ENCODE measurements at places on chromosomes 5 and 9. TPM values are rescaled to one million over a fixed set of nuclear protein-coding genes. Genes with fewer than 3 reads are reported as not detected.

DNA sequence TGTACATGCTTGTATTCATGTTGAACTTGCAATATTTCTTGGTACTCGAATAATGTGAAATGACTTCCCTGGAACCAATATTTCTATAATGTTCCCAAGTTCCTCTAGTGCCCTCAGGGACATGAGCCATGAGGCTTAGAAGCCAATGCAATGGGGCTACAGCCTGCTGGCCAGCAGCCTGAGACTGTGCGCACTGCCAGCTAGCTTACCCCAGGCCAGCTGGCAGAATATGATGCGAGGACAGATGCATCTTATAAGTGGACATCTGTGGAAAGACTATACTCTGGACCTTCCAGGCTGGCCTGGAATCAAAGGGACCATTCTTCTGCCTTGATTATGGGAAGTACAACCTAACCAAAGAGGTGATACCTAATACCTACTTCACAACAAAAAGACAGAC lies 1862.0 kb upstream of the ACO1 start:
- no peaks in the 10 kb centered on the region for H3K27me3 ChIP-seq
- no peaks in the 10 kb centered on the region for H3K36me3 ChIP-seq
- DNase-seq: no peak
- H3K4me3 ChIP-seq: no peak overlapping the region
- no peak overlapping the region for H3K27ac ChIP-seq

DNA sequence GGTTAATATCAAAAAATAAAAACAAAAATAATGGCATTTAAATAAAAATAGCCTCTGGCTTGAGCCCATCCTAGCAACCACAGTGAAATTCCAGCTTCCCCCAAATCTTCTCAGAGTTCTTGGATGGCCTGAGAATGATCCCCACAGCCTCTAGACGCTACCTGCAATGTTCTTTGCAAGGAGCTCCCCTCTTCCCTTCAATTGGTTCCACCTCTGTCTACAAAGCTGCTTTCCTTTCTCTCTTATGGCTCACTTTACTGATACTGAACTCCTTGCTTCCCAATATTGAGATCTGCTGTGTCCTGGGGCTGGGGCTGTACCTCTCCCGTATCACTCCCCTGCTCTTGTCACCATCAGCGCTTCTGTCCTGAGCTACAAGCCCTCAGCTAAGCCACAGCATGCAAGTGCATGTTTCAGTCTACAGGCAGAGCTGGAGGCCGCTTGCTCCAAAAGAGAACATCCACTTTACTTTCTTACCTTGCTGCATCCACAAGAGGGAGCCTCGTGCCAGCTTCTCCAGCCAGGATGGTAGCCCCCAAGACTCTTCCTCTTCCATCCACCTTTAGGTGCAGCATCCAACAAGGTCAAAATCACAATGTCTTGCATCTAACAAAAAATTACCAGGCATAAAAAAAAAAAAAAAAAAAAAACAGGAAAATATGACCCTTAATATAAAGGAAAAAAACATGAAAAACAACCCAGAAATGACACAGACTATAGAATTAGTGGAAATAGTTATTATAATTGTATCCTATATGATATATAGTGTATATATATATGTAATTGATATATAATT lies 57.4 kb upstream of the PRSS3 start:
- H3K27me3 ChIP-seq: no peaks in the 10 kb centered on the region
- no peaks in the 10 kb centered on the region for H3K36me3 ChIP-seq
- H3K27ac ChIP-seq: no peak overlapping the region
- no peak for DNase-seq
- H3K4me1 ChIP-seq: no peaks in the 10 kb centered on the region

GRCh38 chr5:104375345-104375744 lies 812.8 kb upstream of the NUDT12 start:
- no peaks in the 10 kb centered on the region for H3K36me3 ChIP-seq
- DNase-seq: no peak
- no peak overlapping the region for H3K4me3 ChIP-seq
- H3K27ac ChIP-seq: no peak overlapping the region
- no peaks in the 10 kb centered on the region for H3K27me3 ChIP-seq

The BBLN gene
- total RNA-seq: 27.2 TPM

The ELOVL7 gene
- 7.0 TPM for total RNA-seq
